ENCODE measurements at places on chromosomes 6 and 20.

- no peak for DNase-seq
Measured at GRCh38 chr20:46100988-46101387, 11.2 kb upstream of the NCOA5 start.

GRCh38 chr6:166932116-166932515 lies 24.2 kb downstream of the RNASET2 start:
- DNase-seq: no peak

GRCh38 chr6:143579703-143580102 lies 68.2 kb upstream of the FUCA2 start:
- DNase-seq: no peak

- DNase-seq: no peak
Measured at GRCh38 chr20:50068041-50068651, 44.8 kb downstream of the UBE2V1 start.

DNA sequence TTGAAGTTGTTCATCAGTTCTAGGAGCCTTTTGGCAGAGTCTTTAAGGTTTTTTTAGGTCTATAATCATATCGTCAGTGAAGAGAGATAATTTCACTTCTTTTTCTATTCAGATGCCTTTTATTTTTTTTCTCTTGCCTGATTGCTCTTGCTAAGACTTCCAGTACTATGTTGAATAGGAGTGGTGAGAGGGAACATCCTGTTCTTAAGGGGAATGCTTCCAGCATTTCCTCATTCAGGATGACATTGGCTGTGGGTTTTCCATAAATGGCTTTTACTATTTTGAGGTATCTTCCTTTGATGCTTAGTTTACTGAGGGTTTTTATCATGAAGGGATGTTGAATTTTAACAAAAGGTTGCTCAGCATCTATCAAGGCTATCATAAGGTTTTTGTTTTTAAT lies 109.5 kb downstream of the CLVS2 start:
- DNase-seq: no peak

GRCh38 chr6:80767808-80768207 lies 661.3 kb downstream of the BCKDHB start:
- DNase-seq: no peak

GRCh38 chr20:22293886-22294285 lies 290.5 kb downstream of the FOXA2 start:
- no peak for DNase-seq

DNA sequence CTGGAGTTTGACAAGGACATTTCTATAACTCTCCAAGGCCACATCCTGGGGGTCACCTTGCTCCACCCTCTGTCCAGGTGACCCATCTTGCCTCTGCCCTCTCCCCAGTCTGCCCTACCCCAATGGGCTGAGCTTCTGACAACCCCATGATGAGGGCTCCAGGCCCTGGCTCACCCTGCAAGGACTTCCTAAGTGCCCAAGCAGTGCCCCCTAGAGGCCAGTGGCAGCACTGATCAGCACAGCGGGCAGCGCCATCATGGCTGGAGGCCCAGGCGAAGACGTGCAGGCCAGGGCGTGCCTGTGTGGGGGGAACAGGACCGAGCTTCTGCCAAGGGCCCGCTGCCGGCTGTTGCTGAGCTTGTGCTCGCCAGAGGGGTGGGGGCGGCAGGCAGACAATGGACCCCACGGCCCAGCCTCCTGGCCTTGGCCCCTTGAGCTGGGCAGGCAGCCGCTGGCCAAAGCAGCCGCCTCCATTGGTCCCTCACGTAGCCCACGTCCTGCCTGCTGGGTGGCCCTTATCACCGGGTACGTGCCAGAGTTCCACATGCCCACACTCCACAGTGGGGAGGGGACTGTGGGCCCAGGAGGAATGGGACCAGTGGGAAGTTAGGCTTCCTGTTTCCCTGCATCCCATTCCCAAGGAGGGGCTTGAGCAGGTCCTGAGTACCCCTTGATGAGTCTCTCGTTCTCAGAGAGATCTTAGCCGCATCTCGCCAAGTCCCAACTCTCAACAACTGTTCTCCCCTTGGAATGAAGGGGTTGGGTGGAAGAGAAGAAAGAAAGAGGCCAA lies 64.3 kb downstream of the MRPL14 start:
- peak; percentile 56 for DNase-seq

Data from activated naive CD8-positive, alpha-beta T cell treated with anti-CD3 and anti-CD28 coated beads, Interleukin-2, amount 50 U/mL, for 24 hours (primary cell).